ENCODE measurements at places on chromosomes 2 and 18.

DNA sequence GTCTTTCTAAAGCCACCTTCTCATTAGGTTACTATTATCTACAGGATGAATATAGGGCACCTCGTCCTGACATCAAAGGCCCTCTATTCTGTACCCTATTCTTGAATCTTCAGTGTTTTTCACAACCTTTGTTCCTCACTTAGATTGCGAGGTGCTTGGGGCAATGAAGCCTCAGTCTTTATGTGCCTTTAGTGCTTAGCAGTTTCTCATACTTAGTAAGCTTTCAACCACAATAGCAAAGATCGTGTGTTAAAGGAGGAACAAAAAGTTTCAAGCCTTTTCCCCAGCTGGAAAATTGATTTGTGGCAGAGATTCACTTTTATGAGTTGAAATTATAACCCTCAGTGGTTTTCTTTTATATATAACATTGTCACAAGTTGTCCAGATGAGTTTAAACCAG lies 226.9 kb downstream of the MYO3B start:
- no peak for DNase-seq

- DNase-seq = peak; percentile 92
Observed at GRCh38 chr2:133755480-133756300, 187.4 kb upstream of the NCKAP5 start.

DNA sequence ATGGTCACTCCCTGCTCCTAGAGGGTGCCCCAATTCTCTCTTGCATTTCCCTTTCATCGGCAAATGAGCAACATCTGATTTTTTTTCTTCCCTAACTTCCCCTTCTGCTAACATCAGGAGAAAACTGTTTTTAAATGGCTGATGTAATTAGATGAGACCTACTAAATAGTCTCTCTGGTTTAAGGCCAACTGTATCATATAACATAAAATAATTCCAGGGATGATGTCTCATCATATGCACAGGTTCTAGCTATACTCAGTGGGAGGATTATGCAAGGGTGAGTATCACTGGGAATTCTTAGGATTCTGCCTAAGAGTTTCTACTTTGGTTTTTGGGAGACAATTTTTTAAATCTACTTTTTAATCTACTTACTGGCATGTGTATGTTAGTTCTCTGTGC lies 193.4 kb downstream of the PARD3B start:
- DNase-seq = peak; percentile 31

DNA sequence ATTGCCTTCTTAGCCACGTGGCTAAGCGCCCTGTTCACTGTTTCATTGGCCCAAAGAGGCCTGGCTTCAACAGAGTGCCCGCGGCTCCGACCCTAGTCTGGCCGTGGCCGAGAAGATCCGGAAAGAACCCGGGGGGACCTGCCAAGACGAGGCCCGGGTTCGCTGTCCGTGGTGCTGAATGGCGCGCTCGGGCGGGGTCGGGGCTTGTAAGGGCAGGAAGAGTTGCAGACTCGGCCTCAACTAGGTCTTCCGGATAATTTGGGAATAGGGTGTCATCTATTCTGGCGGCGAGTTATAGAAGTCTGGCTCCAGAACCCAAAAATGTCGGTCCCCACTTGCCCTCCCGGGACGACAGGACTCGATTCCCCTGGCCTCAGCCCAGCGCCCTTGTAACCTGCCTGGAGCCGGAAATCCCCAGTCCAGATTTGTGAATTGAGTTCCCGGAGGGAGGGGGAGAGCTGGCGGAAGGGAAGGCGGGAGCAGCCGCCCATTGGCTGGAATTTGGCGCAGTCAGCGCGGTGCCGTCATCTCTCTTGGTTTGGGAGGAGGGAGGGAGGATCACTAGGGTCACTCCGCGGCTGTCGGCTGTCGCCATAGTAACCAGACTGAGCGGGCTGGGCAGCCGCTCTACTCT lies 3.5 kb downstream of the CDK5R2 start:
- no peak for DNase-seq

DNA sequence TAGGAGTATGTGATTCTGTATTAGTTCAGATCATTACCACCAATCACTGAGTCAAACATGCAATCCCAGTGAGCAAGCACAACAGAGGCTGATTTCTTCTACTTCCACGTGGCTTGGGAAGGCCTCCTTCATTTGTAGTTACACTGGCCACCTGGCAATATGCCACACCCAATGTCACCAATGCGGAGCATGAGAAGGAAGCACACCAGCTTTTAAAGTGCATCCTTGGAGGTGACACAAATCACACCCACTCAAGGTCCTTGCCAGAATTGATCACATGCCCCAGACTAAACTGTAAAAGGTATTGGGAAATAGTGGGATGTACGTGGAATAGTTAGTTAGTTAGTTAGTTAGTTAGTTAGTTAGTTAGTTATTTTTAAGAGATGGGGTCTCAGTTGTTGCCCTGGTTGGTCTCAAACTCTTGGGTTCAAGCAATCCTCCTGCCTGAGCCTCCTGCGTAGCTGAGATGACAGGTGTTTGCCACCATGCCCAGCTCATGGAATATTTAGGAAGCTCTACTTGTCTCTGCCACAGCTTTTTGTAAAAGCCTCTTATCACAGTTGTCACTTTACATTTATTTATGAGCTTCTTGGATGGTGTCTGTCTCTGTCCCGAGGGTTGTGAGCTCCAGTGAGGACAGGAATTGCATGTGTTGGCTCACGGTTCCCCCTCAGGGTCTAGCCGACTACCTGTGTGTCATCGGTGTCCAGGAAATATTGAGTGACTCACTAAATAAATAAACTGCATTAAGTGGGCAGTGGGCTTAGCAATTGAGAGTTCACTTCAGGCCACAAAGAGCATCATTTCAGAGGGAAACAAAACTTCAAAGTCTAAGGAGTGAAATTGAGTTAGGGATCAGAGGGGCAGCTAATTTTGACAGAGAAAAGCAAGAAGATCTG lies 28.1 kb upstream of the CAB39 start:
- DNase-seq = no peak

DNA sequence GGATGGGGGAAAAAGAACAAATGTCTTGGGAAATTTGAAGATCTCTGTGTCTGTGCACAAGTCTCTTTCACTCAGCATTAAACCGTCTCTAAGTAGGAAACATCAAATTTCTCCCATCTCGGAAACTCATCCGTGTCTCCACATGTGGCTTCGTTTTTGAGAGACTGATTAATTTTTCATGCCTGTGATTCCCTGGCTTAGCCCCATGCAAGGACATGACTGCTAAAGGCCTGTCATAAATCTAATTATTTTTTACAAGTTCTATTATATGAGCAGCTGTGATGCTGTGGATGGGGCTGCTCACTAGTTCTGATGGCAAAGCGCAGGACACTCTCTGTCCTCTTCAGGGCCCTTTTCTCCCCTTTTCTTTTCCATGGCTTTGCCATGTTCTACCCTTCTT lies 129.1 kb downstream of the RGPD3 start:
- no peak for DNase-seq

- DNase-seq = no peak
Observed at GRCh38 chr18:34258176-34258575, 33.5 kb upstream of the NOL4 start.

DNA sequence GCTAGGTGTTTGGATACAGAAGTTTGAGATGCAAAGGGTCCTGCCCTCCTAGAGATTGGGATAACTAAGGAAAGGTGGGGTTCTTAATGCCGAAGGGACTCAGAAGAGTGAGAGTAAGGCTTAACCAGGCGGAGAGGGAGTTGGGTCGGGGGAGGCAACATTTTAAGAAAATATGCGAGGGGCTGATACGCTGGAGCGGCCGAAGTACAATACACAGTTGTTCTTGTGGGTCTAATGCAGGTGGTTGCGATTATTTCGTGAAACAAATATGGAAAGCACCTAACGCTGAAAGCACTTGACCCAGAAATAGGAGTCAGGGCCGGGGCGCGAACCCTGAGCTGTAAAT lies 344 bp upstream of the MRPL33 start:
- DNase-seq = no peak

DNA sequence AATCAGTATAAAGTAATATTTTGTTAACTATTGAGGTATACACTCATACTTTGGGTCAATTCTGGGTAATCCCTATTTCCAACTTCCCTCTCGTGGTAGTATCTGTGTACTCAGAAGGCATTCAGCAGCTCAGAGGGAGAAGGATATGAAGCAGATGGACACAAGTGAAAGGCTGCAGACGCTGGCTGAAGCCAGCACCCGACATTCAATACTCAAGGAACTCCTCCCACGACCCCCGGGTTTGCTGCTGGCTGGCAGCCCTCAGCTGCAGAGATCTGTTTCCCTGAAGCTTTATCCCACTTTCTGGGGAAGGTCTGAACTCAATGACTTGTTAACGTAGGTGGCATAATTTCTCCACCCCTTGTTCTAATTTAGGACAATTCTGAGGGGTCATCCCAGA lies 847.3 kb upstream of the SOX11 start:
- no peak for DNase-seq

GRCh38 chr2:88187038-88187676 lies 17.0 kb downstream of the THNSL2 start:
- DNase-seq = no peak

- DNase-seq = peak; percentile 55
Observed at GRCh38 chr18:54957296-54957832, 1.9 kb downstream of the CCDC68 start.
